ENCODE measurements at places on chromosomes 2 and 18.

DNA sequence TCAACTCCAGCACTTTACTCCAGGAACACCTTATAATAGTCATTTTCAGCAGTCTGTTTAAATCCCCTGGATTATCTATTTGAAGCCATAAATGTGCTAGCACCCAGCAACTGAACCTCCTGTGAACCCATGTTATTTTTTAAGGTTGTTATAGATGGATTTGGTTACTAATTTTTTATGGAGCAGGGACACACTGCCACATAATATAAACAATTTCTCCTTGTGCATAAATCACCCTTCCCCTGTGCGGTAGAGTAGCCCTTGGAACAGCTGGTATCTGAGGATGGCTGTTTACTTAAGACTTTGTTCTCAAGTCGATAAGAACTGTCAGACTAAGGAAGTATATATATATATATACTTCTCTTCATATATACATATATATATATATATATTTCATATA lies 367.4 kb downstream of the EPHA4 start:
- DNase-seq: no peak

- no peak for DNase-seq
Observed at GRCh38 chr2:240280621-240281020, 140.2 kb upstream of the OTOS start.

DNA sequence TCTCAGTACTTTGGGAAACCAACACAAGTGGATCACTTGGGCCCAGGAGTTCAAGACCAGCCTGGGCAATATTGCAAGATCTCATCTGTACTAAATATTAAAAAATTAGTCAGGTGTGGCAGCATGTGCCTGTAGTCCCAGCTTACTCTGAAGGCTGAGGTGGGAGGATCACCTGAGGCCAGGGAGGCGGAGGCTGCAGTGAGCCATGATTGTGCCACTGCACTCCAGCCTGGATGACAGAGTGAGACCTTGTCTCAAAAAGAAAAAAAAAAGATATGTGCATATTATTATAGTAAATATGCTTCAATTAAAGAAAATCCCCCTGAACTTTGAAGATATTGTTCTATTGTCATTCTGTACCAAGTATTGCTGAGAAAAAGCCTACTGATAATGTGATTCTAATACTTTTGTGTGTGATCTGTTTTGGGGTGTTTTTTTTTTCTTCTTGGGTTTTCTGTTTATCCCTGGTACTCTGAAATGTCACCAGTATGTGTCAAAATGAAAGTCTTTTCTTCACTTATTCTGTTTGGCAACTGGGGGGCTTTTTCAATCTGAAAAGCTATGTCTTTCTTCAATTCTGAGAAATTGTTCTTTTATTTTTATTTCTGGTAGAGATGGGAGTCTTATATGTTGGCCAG lies 13.2 kb downstream of the NEURL3 start:
- no peak for DNase-seq

DNA sequence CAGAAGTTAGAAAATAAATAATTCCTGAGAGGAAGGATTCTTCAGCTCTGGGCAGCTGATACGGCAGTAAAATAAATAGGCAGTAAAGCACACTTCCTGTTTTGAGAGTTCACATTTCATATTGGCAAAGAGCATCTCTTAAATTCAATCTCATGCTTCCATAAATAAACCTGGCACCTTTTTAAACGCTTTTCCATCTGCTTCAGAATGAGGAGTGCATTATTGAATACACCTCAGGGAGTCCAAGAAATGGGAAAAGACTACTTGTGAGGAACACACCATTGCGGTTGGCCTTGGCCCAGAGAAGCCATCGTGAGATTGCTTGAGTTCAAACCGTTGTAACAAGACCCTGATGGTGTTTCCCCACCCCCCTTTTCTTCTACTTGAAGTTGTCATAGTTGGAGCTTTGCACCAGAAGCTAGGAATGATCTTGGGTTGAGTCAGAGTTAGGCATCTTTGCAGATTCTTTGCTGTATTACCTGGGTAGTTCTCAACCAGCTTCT lies 123.9 kb downstream of the RDH14 start:
- DNase-seq: peak; percentile 39

- no peak for DNase-seq
Observed at GRCh38 chr2:189527041-189527750, 53.4 kb downstream of the SLC40A1 start.

DNA sequence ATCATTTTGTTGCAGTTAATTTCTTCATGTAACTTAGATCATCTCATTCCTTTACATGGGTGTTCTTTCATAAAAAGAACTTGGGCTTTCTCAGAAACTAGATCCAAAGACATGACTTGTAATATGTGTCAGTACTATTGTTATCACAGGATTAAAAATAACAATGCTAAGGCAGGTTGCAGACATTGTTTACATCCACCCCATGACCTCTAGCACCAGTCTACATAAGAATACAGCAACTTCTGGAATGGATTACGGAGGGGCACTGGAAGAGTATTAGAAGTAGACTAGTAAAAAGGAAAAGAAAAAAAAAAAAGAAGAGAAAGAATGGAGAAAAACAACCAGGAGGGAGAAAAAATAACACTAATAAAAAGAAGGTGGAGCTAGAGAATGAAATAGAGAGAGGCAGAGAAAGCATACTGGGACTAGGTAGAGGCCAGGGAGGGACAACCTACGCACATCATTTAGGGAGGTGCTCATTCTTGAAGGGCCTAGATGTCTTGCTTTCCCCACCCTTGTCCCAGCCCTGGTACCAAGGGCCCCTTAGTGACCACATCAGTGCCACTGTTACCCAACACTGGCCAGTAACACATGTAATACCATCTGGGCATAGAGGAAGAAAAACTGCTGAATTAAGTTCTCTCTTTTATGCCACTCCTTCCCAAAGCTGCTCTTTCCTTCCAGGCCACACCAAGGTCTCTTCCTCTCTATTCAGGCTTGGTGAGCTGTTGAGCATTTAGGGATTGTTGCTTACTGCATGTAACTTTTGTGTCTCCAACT lies 70.6 kb upstream of the KLF7 start:
- no peak for DNase-seq

DNA sequence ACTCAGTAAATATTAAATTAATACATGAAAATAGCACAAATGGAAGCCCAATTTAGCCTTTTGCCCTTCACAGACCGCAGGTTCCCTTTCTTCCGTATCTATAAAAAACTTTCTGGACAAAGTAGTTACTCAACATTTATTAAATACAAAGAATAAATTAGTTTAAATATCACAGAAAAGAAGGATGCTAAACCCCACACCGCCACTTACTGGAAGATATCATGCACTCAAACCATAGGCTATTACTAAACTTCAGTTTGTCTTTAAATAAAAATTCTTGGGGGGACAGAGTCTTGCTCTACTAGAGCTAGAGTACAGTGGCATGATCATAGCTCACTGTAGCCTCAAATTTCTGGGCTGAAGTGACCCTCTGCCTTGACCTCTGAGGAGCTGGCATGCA lies 120.7 kb upstream of the FHL2 start:
- no peak for DNase-seq

DNA sequence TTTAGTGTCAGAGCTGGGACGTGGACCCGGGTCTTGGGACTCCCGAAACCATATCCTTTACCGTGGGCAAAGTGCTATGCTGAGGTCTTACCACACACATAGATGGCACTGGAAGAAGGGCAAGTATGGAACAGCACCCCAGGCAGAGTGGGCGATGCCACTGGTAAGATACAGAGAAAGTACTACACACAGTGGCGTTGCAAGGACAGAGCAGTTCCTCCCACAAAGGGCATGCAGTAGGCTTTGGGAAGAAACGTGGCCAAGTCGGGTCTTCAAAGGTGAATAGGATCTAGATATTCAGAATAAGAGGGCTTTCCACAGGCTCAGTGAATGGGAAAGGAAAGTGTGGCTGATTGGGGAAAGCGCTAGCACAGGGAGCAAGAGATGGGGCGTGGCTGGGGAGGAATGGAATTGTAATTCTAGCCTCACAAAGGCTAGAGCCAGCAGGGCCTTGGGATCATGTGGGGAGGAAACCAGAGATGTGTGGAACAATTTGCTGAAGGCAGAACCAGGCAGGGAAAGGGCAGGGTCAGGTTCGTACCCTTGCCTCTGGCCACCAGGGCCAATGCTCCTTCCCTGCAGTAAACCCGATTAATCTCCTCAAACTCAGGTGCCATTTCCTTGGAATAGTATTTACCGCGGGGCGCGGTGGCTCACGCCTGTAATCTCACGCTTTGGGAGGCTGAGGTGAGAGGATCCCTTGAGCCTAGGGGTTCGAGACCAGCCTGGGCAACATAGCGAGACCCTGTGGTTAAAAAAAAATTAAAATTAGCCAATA lies 36.0 kb downstream of the PCBP1 start:
- DNase-seq: no peak

- DNase-seq: no peak
Observed at GRCh38 chr2:32835148-32835547, 111.6 kb upstream of the LTBP1 start.

DNA sequence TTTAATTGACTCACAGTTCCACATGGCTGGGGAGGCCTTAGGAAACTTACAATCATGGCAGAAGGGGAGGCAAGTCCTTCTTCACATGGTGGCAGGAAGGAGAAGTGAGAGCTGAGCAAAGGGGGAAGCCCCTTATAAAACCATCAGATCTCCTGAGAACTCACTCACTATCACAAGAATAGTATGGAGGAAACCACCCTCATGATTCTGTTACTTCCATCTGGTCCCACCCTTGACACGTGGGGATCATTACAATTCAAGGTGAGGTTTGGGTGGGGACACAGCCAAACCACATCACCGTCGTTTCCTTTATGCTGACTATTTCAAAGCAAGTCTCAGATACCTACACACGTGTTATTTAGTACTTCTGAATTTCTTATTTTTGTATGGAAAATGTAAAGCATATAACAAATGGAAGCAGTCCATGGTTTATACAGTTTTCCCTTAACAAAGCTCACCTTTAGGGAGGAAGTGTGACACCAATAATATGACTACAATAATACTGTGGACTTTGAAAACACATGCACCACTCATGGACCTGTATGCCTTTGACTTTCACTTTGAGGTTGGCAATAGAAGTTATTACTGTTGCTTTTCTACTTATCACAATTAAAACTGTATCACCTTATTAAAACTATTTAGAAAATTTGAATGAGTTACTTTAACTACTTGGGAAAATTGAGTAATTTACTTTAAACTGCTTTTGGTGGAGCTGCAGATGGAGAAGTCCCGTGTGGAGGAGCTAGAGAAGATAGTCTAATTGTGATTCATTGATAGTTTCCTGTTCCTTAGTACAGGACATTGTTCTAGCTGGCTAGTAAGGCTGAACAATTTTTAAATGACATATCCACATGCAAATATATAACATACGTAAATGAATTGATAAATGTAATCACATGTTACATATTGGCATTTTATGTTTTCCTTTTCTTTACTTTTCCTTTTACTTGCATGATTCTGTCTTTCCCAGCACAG lies 37.3 kb downstream of the MTCL1 start:
- no peak for DNase-seq

DNA sequence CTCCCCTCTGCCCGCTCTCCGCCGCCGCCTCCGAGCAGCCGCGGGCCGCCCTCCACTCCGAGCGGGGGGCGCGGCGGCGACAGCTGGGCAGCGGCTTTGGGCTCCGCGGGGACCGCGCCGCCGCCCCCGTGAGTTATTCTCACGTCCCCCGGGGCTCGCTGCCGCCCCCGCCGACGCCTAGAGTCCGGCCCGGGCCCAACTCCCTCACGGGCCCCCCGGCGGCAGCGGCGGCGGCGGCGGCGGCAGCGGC lies 645 bp downstream of the MIB1 start:
- DNase-seq: no peak

- DNase-seq: peak; percentile 90
Observed at GRCh38 chr2:170022692-170023091, 155.3 kb upstream of the MYO3B start.

- no peak for DNase-seq
Observed at GRCh38 chr18:48687346-48688042, 148.7 kb downstream of the CTIF start.

DNA sequence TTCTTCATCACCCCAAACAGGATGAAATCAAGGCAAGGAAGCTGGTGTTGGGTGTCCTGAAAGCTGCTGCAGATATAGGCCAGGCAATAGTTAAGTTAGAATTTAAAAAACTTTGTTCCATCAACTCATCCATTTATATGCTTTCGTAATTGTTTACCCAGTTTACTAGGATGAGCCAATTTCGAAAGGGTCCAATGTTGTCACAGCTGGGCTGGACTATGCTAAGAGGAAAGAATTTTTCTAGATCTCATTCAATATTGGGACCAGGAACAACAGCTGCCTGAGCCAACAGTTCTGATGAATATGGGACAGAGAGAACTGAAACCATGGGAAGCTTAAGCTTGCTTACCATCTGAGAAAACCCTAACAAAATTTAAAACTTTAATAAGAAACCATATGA lies 21.6 kb upstream of the SP3 start:
- DNase-seq: no peak

GRCh38 chr2:18117592-18117991 lies 239.1 kb downstream of the KCNS3 start:
- peak; percentile 54 for DNase-seq

GRCh38 chr2:240873805-240874714 lies 5.4 kb downstream of the AGXT start:
- no peak for DNase-seq

- DNase-seq: no peak
Observed at GRCh38 chr2:197871780-197872456, 67.5 kb downstream of the PLCL1 start.

- no peak for DNase-seq
Observed at GRCh38 chr18:59904011-59904601, 4.3 kb downstream of the PMAIP1 start.

DNA sequence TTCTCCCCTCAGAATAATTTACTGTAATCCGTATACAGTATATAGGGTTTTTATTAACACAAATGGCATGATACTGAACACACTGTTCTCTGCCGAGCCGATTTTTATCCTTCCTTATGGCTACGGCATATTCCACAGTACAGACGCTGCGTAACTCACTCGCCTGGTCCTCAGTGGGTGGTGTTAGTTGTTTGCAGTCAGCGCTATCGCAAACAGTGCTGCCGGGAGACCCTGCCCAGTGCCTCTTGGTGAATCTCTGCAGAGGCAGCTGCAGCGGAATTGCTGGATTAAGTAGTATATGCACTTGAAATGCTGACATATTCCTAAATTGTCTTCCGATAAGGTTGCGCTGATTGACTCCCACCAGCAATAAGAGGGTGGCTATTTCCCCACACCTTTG lies 73.9 kb downstream of the MARCO start:
- no peak for DNase-seq

DNA sequence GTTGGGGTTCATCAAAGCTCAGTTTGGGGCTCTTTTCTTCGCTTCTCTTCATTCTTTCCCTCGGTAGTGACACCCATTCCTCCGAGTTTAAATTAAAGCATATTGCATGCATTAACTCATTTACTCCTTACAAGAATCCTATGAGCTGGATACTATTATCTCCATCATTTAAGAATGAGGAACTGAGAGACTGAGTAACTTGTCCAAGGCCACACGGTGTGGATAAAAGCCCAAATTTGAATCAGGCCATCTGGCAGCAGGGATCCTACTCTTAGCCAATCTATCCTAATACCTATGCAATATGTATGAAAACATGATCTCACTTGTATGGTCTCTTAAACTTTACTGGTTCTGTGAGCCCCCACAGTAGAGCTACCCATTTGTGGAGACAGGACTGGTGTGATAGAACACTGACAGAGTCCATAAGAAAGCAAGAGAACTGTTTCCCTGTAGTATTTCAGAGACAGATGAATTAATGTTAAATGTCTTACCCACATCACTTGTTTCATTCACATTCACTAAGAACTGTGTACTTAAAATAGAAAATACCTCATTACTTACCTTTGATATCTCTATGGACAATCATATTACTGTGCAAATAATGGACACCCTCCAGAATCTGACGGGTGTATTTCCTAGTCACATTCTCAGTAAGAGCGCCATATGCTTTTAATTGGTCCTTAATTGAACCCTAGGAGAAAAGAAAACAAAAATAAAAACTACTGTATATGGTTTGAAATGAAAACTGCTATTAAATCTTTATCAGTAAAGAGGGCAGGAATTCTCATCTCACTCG lies 20.4 kb upstream of the ERCC3 start:
- no peak for DNase-seq
